D721Med (cell line): ENCODE measurements at places on chromosomes 6 and 20.

- DNase-seq, result no peak
Observed at GRCh38 chr6:53928641-53929040, 133.8 kb downstream of the LRRC1 start.

- no peak for DNase-seq
Observed at GRCh38 chr6:156988276-156989158, 211.3 kb downstream of the ARID1B start.

DNA sequence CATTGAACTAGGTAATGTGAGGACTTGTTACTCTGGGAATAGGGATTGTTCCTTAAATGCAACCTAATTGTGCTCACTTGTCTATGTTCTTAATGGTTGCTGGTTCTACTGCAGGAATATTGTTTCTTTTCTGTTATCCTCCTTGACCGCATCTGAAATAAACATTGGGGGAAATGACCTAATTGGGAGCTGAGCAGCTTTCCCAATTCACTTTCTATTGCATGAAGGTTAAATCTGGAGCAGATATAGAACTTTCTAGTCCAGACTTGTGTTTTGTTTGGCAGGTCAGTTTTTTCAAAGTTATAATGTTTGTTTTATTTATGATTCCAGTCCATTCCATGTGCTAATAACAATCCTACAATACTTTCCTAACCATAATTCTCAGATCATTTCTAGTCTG is 981.0 kb upstream of the CITED2 start:
- DNase-seq, result no peak

GRCh38 chr6:75386050-75386770 is 101.6 kb upstream of the TMEM30A start:
- no peak for DNase-seq

- DNase-seq, result no peak
Observed at GRCh38 chr6:51648236-51648635, 439.2 kb downstream of the PKHD1 start.

GRCh38 chr20:48203252-48203651 is 418.0 kb upstream of the SULF2 start:
- DNase-seq, result no peak

DNA sequence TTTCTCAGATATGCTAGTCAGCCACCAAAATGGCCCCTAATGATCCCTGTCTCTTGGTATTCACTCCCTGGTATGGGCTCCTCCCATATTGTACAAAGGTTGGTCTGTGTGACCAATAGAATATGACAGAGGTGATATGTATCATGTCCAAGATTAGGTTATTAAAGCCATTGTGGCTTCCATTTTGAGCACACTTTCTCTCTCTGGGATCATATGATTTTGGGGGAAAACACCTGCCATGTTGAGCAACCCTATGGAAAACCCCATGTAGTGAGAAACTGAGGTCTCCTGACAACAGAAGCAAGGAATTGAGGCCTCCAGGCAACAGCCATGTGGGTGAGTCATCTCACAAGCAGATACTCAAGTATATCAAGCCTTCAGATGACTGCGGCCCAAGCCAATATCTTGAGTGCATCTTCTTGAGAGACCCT is 7.1 kb upstream of the ZNF318 start:
- DNase-seq, result no peak

GRCh38 chr6:129262661-129263060 is 379.7 kb downstream of the LAMA2 start:
- DNase-seq, result no peak

- no peak for DNase-seq
Observed at GRCh38 chr6:136351518-136352110, 62.0 kb upstream of the BCLAF1 start.

GRCh38 chr6:64680446-64680845 is 1026.6 kb downstream of the EYS start:
- no peak for DNase-seq

- no peak for DNase-seq
Observed at GRCh38 chr6:35343092-35343834, 905 bp downstream of the PPARD start.

GRCh38 chr6:130385064-130385695 is 19.4 kb downstream of the TMEM200A start:
- DNase-seq, result no peak

- DNase-seq, result no peak
Observed at GRCh38 chr6:141359953-141360352, 772.8 kb upstream of the GJE1 start.

DNA sequence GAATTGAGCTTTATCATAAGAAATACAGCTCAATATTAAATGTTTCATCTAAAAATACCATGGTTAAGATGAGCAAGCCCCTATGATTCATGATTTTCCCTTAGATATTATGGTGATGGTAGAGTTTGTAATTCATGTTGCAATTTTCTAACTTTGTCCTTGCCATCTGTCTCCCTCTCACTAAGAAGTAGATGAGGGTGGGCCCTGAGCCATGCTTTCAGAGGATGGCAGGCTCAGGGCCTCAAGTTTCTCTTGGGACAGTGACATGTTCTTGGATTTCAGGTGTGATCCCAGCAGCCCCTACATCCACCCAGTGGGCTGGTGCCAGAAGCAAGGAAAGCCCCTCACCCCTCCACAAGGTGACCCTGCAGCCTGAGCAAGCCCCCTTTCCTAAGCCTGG is 25.6 kb downstream of the L3MBTL1 start:
- no peak for DNase-seq

DNA sequence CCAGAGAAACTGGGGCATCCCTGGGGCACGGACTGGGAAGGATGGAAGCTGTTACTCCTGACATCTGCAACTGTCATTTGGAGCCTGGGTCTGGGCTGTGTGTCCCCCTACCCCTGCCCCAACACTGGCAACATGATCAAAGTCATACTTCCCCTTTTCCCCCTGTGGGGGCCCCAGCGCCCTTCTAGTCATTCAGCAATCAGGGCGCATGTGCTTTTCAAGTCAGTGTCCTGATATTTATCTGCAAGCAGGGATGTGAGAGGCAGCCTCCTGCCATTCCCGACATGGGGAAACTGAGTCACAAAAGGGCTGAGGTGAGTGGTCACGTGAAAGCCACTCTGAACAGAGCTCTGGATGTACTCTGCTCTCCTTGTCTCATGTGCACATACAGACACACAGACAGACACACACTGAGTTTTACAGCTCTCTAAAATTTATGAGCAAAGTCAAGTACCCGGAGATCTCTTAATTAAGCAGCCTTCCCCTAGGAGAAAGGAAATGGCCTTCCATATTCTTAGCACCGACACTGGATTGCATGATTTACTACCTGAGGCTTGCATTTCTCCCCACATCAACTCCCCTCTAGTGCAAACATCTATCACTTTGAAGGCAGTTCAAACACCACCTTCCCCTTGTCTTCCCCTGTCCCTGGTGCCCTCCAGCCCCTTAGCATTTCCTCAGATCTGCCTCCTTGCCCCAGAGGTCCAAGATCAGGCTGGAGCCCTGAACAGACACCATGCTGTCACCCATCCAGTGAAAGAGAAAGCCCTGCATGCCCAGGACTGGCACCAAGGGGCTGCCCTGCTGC is 170.7 kb downstream of the CDC5L start:
- DNase-seq, result no peak

- DNase-seq, result no peak
Observed at GRCh38 chr6:34656378-34657036, 40.1 kb downstream of the ILRUN start.

DNA sequence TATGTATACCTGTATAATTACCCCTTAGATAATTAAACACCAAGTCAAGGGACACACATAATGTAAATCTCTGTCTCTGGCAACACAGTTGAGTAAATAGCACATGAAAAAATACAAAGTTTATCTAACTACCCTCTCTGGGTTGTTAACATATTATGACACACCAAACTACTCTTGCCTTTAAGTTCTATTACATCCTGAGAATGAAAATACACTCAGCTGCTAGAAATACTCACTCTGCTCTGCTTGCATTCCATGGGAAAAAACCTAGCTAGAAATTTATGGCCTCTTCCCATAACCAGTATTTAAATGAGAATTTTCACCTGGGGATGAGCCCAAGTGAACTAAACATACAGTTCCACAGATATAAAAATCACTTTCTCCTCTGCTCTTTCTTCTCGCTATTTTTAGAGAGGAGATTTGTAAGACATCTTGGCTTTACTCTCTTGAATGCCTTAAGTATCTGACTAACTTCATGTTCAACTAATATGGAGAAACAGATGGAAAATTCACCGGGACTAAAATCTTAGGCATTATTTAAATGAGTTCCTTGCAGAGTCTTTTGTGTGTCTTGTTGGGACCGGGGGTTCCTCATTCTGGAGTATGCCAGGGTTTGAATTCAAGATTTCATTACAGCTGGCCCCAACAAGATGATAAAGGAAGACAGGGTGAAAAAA is 140.9 kb downstream of the GJA10 start:
- DNase-seq, result no peak

DNA sequence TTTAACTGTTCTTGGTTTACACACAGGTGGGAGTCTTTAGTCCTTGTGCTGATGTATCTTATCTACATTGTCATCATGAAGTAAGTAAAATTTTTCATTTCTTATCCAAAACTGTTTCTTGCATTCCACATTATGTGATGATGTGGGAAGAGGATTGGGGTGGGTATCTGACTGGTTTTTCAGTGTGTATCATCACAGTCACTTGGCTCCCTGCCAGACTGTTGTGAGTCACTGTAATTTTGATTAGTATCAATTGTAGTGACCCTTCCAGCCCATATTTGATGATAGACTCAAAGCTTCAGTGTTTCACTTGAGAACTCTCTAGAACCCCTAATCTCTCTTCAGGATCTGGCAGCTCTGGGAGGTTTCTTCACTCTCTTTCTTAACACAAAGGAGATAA is 84.5 kb upstream of the RIN2 start:
- no peak for DNase-seq

DNA sequence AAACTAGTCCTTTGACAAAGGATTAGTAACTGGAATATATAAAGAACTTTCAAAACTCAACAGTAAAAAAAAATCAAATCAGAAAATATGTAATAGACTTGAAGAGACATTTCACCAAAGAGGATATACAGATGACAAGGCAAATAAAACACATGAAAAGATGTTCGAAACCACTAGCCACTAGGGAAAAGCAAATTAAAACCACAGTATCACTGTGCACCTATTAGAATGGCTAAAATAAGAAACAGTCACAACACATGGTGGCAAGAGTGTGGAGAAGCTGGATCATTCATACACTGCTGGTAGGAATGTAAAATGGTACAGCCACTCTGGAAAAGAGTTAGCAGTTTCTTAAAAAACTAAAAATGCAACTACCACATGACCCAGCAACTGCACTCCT is 14.9 kb downstream of the ZBTB2 start:
- DNase-seq, result no peak

- DNase-seq, result no peak
Observed at GRCh38 chr6:46338131-46338530, 153.1 kb downstream of the RCAN2 start.

- no peak for DNase-seq
Observed at GRCh38 chr20:63081831-63082230, 75.1 kb upstream of the BHLHE23 start.

GRCh38 chr6:129030215-129030614 is 147.3 kb downstream of the LAMA2 start:
- DNase-seq, result no peak

- DNase-seq, result no peak
Observed at GRCh38 chr20:24584538-24585356, 115.3 kb downstream of the SYNDIG1 start.

DNA sequence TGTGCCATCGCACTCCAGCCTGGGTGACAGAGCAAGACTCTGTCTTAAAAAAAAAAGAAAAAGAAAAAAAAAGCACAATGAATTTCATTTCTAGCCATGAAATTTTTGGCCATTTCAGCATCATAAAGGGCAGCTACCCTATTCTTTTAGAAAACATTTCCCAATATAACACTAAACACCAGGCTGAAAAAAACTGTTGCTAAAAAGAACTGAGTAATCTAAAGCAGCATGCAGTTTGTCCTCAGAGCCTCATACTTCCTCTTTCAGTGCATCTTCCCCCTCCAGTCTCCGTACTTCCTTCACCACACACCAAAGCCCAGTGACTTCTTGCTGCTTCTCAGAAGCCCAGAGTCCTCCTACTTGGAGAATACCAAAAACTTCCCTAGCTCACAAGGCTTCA is 5.6 kb upstream of the IFNGR1 start:
- DNase-seq, result no peak

- no peak for DNase-seq
Observed at GRCh38 chr6:33324125-33324524, 6.6 kb upstream of the ZBTB22 start.

DNA sequence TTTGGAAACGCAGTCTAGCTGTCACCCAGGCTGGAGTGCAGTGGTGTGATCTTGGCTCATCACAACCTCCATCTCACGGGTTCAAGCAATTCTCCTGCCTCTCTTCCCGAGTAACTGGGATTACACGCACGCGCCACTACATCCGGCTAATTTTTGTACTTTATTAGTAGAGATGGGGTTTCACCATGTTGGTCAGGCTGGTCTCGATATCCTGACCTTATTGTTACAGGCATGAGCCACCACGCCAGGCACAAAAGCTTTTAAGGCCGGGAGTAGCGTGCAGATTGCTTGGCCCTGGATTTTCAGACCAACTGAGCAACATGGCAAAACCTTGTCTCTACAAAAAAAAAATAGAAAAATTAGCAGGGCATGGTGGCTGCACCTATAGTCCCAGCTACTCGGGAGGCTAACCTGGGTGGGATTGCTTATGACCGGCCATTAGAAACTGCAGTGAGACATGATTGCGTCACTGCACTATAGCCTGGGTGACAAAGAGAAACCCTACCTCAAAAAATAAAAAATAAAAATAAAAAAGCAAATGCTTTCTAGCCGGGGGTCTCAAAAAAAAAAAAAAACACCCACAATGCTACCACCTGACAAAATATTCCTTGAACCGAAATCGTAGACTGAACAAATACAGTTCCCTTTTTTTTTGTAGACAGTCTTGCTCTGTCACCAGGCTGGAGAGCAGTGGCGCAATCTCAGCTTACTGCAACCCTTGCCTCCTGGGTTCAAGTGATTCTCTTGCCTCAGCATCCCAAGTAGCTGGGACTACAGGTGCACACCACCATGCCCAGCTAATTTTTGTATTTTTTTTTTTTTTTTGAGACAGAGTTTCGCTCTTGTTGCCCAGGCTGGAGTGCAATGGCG is 15.0 kb downstream of the RBM39 start:
- no peak for DNase-seq

GRCh38 chr6:84657486-84657885 is 106.9 kb downstream of the TBX18 start:
- no peak for DNase-seq

DNA sequence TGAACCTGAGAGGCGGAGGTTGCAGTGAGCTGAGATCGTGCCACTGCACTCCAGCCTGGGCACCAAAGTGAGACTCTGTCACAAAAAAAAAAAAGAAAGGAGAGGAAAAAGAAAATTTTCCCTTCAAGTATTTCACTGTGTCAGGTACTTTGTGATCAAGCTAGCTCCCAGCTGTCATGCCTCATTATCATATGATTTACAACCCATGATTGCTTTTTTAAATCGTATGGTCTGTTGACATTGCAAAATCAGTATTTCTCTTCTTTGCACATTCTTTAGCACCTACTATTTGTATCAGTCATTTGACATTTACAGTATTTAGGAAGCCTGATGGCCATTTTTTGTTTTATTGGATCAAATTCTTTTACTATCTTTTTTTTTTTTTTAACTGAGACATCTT is 22.4 kb downstream of the SASH1 start:
- DNase-seq, result no peak

- no peak for DNase-seq
Observed at GRCh38 chr6:137571854-137572253, 77.7 kb upstream of the OLIG3 start.

GRCh38 chr6:151408858-151409257 is 17.5 kb upstream of the ZBTB2 start:
- DNase-seq, result no peak

GRCh38 chr6:166558156-166559005 is 28.1 kb downstream of the RAMACL start:
- no peak for DNase-seq

GRCh38 chr6:128655978-128656498 is 135.6 kb upstream of the PTPRK start:
- DNase-seq, result no peak
